H9 (cell line): ENCODE measurements at places on chromosomes 12 and 14. TPM values are rescaled to one million over a fixed set of nuclear protein-coding genes. Genes with fewer than 3 reads are reported as not detected.

- DNase-seq, result no peak
Measured at GRCh38 chr12:125853670-125854069, 788.4 kb downstream of the AACS start.

Gene WNT1
- not detected in 2 replicates for total RNA-seq

Gene KRT72
- total RNA-seq, result not detected in 2 replicates

DNA sequence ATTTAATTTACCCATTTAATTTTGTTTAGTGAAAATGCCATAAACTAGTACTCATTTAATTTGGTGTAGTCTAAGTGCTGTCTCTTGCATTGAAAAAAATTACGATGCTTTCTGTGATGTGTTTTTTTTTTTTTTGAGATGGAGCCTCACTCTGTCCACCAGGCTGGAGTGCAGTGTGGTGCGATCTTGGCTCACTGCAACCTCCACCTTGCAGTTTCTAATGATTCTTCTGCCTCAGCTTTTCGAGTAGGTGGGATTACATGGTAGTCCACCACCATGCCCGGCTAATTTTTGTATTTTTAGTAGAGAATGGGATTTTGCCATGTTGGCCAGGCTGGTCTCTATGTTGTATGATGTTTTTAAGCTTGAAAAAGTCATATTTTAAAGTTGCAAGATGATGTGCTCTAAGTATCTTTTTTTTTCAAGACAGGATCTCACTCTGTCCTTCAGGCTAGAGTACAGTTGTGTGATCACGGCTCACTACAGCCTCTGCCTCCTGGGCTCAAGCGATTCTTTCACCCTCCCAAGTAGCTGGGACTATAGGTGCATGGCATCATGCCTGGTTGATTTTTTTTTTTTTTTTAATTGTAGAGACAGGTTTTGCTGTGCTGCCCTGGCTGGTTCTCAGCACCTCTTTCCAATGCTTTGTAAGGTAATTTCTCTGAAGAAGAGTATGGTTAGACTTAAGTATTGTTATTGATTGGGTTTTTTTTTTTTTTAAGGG is 8.6 kb downstream of the LRRC10 start:
- no peak for DNase-seq

Gene BMAL2
- total RNA-seq, result 22.7 and 23.1 TPM in 2 replicates

Gene ZNF664
- total RNA-seq, result 29.5 and 31.7 TPM in 2 replicates

GRCh38 chr12:75986001-75986746 is 45.4 kb downstream of the PHLDA1 start:
- DNase-seq, result no peak

Gene CDC42BPB
- 97.3 and 103 TPM in 2 replicates for total RNA-seq

- no peak for DNase-seq
Measured at GRCh38 chr12:92363295-92364146, 217.9 kb upstream of the BTG1 start.

GRCh38 chr14:24441485-24441884 is 1.1 kb downstream of the SDR39U1 start:
- no peak for DNase-seq

DNA sequence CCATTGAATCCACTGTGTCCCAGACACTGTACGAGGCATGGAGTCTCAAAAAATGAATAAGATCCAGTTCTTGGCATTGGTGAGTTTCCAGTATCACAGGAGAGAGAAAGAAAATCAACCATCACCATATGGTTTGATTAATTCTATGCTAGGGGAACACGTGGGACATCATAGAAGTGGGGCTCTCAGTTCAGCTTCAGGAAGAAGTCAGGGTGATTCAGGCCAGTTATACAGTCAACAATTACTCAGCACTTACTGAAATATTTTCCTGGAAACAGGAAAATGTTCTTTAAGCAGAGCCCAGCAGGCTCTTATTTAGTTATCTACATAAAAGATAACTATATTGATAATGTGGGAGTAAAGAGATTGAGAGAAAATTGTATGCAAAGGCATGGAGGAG is 407.2 kb downstream of the NOVA1 start:
- DNase-seq, result no peak

DNA sequence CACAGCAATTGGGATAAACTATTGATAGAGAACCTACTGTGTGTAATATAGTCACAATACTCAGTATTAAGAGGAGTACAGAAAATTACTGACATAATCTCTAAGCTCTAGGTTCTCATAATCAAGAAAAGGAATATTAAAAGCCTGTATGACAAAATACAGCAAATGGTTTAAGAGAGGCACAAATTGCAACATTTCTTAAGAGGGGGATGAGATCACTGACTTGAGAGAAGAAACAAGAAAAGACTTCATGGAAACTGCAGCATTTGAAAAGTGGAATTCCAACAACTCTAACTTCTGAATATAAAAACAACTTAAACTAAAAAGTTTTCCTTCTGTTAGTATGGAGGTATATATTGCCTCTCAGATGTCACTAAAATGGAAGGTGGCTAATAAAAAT is 89.7 kb downstream of the NUMB start:
- no peak for DNase-seq

Gene CCDC175
- total RNA-seq, result 0.09 TPM in 1 of 2 replicates, not detected in the other
